ENCODE measurements at places on chromosomes 1 and 21.

DNA sequence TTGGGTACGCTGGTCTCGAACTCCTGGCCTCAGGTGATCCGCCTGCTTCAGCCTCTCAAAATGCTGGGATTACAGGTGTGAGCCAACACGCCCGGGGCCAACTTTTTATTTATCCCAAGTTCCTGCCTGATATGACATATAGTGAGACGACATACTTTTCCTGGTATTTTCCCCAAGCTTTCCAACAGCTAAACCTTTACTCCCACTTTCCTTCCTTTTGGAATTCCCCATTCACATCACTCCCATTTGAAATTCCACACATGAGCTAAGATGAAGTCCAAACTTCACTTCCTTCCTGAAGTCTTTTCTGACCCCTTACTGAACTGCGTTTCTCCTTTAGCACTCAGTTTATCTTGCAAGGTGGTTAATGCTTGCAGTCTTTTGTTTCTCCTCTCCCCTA lies 64.1 kb downstream of the S1PR1 start:
- no peaks in the 10 kb centered on the region for H3K27me3 ChIP-seq
- no peaks in the 10 kb centered on the region for H3K36me3 ChIP-seq
- peaks cover 25% of the 10 kb centered on the region for H3K4me1 ChIP-seq
- DNase-seq: no peak
- H3K27ac ChIP-seq: no peak overlapping the region
- H3K4me3 ChIP-seq: no peak overlapping the region

DNA sequence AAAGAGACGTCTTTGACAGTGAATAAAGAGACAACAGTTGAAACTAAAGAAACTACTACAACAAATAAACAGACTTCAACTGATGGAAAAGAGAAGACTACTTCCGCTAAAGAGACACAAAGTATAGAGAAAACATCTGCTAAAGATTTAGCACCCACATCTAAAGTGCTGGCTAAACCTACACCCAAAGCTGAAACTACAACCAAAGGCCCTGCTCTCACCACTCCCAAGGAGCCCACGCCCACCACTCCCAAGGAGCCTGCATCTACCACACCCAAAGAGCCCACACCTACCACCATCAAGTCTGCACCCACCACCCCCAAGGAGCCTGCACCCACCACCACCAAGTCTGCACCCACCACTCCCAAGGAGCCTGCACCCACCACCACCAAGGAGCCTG lies 68.5 kb downstream of the TPR start:
- peaks cover 53% of the 10 kb centered on the region for H3K4me1 ChIP-seq
- H3K4me3 ChIP-seq: no peak overlapping the region
- no peak for DNase-seq
- peak overlapping the region; percentile 88 for H3K27ac ChIP-seq
- no peaks in the 10 kb centered on the region for H3K27me3 ChIP-seq
- H3K36me3 ChIP-seq: peaks cover 21% of the 10 kb centered on the region

- H3K4me1 ChIP-seq: no peaks in the 10 kb centered on the region
- no peak for DNase-seq
- no peak overlapping the region for H3K27ac ChIP-seq
- H3K36me3 ChIP-seq: no peaks in the 10 kb centered on the region
- H3K4me3 ChIP-seq: no peak overlapping the region
Observed at GRCh38 chr1:205950826-205951549, 7.7 kb upstream of the SLC26A9 start.

GRCh38 chr1:234875953-234876855 lies 252.4 kb downstream of the TOMM20 start:
- peak; percentile 68 for DNase-seq
- peak overlapping the region; percentile 69 for H3K27ac ChIP-seq
- H3K27me3 ChIP-seq: no peaks in the 10 kb centered on the region
- H3K4me1 ChIP-seq: peaks cover 46% of the 10 kb centered on the region

GRCh38 chr1:156684227-156684782 lies 7.1 kb upstream of the NES start:
- peaks cover 21% of the 10 kb centered on the region for H3K4me1 ChIP-seq
- no peak overlapping the region for H3K4me3 ChIP-seq
- DNase-seq: peak; percentile 68
- H3K36me3 ChIP-seq: no peaks in the 10 kb centered on the region
- no peak overlapping the region for H3K27ac ChIP-seq

Data from activated CD4-positive, alpha-beta T cell treated with anti-CD3 and anti-CD28 coated beads for 36 hours (primary cell).